Activated CD4-positive, alpha-beta T cell treated with anti-CD3 and anti-CD28 coated beads for 36 hours (primary cell): ENCODE measurements at places on chromosomes 7 and 10.

- no peak for DNase-seq
Measured at GRCh38 chr10:99815621-99816020, 33.2 kb downstream of the ABCC2 start.

DNA sequence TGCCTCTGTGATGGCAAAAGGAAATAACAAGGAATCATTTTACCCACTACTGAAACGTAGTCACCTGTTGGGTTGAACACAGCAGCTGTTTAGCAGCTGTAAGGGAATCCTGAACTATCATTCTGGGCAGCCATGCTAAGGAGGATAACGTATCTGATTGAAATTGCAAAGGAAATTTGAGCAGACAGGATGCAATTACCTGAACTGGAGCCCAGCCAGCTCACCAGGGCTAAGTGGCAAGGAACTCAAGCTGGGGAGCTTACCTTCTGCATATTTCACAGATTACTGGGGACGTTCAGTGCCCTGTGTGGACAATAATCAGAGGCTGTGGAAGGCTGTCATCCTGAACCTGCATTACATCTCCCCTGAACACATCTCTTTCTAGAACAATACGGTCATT lies 650.5 kb downstream of the SORCS3 start:
- DNase-seq, result no peak

DNA sequence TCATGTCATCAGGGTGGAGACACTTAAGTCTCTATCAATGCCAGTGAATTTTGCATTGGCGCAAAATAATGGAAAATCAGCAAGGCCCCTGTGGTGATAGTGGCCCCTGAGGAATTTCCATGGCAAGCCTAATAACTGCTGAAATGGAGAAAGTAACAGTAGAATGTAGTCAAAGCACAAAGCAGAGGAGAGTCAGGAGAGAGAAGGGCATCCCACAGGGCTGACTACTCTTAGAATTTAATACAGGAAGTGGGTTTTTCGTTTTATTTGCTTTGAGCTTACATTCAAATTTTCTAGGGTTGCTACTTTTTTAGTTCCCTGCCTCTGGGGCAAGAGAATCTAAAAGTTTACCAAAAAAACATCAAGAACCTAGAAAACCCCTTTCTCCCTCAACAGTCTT lies 39.0 kb downstream of the BZW2 start:
- no peak for DNase-seq

DNA sequence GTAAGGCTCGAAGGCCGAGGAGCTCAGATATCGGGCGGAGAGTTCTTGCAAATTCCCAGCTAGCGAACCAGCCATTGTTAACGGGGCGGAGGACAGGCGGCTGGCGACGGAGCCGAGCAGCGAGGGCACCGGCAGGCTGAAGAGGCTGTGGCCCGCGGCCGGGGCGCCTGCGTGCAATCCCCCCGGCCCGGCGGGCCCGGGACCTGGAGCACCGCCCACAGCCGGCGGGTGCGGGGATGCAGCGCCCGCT lies 4.1 kb downstream of the VAX1 start:
- DNase-seq, result no peak

- peak; percentile 59 for DNase-seq
Measured at GRCh38 chr7:2099048-2099957, 133.4 kb downstream of the MAD1L1 start.
